ENCODE measurements at places on chromosomes 5 and 9.

DNA sequence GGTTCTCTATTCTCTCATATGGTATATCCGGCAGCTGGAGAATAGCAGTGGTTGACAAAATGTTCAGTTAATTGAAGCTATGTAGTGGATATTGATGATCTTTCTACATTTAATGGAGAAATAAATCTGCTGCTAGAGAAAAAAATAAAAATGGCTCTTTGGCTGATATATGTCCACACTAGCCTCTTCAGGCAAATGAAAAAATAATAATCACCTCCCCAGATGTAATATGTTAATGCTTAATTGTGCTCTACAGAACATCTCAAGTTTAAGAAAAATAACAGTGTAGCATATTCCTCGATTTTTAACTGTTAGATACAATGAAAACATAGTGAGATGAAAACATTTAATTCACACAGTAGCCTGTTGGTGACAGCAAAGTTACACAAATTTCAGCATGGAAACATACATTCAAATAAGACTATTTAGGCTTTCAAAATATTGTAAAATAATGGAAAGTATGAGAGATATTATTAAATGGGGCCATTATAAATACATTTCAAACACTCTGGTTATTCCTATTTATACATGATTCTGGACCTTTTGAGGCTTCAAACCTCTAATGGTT is 543.0 kb downstream of the MAT2B start:
- DNase-seq, result no peak

- no peak for DNase-seq
These were observed 56.7 kb upstream of the LPAR1 start for GRCh38 chr9:111094958-111095357.

GRCh38 chr5:37615184-37615583 is 224.7 kb downstream of the GDNF start:
- DNase-seq, result no peak

GRCh38 chr5:103741984-103742383 is 179.4 kb upstream of the NUDT12 start:
- DNase-seq, result no peak

DNA sequence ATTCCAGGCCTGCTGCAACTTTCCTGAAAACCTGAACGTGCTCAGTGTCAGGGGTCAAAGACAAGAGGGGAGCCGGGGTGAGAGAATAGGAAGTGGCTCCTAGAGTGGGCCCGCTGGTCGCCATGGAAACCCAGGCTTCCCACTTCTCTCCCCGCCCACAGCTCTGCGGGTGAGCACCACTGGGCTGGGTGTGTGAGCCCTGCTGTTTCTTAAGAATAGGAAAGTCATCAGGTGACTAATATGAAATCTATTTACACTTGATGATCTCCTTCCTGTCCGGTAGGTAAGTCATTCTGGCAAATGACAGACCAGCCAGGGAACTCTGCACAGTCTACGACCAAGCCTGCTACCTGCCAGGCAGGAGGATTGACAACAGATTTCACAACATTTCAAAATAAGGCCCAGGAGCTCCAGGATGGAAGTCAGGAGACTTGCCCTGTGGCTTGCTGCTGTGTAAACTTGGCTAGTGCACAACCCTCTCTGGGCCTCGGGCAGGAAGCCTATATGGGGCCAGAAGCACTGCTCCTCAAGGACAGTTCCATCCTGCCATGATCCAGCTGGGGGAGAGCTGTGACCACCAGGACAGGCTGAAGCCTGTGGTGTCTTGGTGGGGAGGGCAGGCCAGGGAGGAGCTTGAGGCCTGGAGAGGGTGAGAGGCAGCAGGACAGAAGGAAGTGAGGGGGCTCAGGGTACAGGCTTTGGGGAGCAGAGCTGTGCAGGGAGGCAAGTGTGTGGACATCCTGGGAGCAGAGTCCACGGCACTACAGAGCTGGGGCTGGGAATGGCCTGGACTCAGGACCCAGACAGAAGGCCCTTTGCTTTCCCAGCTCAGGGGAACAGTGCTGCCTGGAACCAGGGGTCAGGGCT is 60.6 kb downstream of the SHB start:
- no peak for DNase-seq
